ENCODE measurements at places on chromosomes 3 and 15.

DNA sequence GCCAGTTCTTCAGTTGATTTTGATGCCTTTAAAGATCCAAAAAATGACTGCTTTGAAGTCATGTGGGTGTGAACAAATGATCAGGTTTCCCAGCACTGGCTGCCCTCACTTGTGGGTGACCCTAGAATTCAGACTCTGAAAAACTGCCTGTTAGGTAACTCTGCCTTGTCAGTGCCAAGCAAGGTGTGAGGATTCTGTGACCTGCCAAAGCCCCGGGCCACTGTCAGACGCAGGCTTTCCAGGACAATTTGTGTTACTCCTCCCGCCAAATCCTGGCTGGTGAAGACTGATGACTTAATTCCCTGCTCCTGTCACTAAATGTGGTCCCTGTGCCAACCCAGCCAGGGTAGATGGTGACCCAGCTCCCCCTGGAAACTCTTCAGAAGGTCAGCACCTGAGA, 99.2 kb upstream of the PSMD6 start:
- DNase-seq, result no peak

- DNase-seq, result no peak
Observed at GRCh38 chr3:64961301-64961700, 273.5 kb upstream of the ADAMTS9 start.

- DNase-seq, result no peak
Observed at GRCh38 chr3:129000742-129001100, 383 bp upstream of the EFCC1 start.

DNA sequence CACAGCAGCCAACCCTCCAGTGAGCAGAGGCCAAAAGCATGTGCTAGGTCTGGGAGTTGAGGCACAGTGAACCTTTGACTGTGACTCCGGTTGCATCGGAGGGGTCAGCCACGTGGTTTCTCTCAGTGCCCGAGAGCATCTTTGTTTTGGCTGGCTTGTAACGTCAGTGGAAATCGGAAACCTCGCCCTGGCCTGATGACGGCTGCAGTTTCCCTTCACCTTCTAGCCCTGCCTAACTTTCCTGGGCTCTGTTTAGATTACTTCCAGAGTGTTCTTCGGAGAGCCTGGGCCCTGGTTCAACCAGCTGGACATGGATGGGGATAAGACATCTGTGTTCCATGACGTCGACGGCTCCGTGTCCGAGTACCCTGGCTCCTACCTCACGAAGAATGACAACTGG, 56.6 kb downstream of the MESD start:
- no peak for DNase-seq

- no peak for DNase-seq
Observed at GRCh38 chr3:20264900-20265567, 79.0 kb upstream of the SGO1 start.

- DNase-seq, result no peak
Observed at GRCh38 chr3:180332608-180333007, 269.4 kb upstream of the TTC14 start.

DNA sequence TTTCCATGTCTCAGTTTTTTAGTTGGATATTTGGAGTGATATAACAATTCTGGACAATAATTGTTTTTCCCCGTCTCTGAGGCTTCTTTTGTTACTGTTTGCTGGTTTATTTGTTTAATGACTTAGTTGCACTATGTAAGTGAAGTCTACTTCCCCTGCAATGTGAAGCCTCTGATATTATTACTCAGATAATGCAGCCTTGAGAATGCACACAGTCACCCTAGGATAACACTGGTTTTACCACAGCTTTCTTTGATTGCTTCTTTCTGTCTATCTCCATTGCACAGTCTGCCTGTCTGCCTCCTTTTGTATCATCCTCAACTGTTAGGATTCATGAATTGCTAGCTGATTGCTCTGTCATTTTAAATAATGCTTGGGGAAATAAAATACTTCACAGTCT, 208.7 kb upstream of the ROBO1 start:
- DNase-seq, result peak; percentile 25

DNA sequence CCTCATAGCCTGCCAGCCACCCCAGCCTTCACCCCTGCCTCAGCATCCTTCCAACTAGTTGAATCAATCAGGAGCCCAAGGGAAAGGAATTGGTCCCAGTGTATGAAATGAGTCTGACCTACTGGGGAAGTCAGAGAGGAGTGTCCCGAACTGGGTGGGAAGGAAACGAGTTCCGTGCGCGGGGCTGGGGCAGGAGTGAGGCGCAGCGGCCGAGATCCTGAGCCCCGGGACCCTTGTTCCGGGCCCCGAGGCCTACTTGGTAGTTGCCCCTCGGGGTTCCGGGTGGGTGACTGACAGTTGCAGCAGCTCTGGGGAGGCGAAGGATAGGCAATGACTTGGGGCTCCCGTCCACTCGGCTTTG, 1.1 kb upstream of the PLCL2 start:
- no peak for DNase-seq

- DNase-seq, result peak; percentile 57
Observed at GRCh38 chr15:101121511-101122090, 130.2 kb downstream of the CHSY1 start.

GRCh38 chr3:179072100-179072438, 460 bp upstream of the ZMAT3 start:
- no peak for DNase-seq

DNA sequence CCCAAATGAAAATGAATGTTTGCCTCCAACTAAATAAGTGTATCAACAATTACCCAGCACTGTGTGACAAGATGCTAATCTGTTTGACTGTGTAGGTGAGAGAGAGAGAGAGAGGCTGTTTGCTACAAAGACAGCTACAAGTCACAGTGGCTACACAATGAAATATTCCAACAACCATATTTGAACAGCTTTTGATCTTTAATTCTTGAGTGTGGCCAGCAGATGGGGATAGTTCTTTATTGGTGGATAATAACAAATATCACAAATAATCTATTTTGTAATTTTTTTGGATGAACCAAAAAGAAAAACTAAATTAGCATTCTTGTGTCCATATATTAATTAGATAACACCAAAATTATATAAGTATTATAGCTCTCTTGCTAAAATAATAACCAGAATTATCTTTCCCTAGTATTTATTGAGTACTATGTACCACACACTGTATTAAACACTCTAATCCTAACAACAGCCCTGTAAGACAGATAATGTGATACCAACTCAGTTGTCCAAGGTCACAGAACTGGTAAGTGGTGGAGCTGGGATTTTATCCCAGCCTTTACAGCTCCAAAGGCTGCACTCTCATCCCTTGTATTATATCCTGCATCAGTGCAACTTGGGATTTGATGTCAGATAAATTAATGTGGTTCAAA, 61.9 kb upstream of the C3orf80 start:
- peak; percentile 50 for DNase-seq

DNA sequence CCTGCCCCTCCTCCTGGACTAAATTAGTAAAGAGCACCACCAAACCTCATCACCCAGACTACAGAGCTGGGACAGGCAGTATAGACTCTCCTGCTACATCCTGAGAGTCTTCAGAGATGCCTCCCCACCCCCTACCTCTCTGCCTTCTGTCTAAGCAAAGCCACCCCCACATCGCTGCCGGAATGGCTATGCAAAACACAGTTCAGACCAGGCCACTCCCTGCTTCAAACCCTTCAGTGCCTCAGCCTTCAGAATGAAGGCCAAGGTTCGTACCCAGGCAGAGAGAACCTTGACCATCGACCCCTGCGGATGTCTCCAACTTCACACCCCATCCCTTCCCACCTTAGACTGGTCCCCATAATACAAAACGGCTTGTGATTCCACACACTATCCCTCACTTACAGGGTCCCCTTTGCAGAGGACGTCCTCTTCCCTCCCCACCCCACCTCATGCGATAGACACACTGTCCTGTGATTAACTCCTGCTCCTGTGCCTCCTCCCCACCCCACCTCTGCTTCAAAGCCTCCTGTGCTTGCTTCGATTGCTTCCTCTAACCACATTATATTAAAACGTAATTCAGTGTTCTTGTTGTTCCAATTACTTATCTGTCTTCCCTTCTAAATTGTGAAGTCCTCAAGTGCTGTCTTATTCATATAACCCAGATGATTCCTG, 175.3 kb downstream of the UACA start:
- no peak for DNase-seq

GRCh38 chr3:32117320-32117719, 10.9 kb downstream of the GPD1L start:
- no peak for DNase-seq

DNA sequence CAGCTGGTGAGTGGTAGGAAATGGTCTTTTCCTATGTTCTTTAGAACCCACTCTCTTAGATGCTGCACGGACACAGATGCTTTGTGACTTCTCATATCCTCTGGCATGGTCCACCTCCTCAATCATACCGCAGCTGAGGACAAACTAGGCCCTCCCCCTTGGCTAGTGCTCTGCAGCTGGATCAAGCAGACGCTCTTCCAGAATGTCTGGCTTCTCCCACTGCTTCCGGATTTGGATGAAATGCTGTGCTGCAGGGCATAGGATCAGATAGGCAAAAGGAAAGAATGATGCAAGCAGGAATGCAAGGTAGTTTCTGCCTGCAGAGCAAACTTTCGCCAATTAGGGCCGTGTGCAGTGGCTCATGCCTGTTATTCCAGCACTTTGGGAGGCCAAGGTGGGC, 75.7 kb upstream of the SLC4A7 start:
- DNase-seq, result no peak

GRCh38 chr15:99361545-99362185, 110.4 kb downstream of the LRRC28 start:
- peak; percentile 12 for DNase-seq

- no peak for DNase-seq
Observed at GRCh38 chr3:121654493-121655385, 6.0 kb downstream of the HCLS1 start.

DNA sequence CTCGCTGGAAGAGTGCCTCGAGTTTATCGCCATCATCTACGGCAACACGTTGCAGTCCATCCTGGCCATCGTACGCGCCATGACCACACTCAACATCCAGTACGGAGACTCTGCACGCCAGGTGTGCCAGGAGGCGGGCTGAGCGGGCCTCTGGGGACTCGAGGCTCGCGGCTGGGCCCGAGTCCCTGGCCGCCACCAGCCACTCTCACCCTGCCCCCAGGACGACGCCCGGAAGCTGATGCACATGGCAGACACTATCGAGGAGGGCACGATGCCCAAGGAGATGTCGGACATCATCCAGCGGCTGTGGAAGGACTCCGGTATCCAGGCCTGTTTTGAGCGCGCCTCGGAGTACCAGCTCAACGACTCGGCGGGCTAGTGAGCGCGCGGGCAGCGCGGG, 1.9 kb downstream of the GNAT1 start:
- no peak for DNase-seq

DNA sequence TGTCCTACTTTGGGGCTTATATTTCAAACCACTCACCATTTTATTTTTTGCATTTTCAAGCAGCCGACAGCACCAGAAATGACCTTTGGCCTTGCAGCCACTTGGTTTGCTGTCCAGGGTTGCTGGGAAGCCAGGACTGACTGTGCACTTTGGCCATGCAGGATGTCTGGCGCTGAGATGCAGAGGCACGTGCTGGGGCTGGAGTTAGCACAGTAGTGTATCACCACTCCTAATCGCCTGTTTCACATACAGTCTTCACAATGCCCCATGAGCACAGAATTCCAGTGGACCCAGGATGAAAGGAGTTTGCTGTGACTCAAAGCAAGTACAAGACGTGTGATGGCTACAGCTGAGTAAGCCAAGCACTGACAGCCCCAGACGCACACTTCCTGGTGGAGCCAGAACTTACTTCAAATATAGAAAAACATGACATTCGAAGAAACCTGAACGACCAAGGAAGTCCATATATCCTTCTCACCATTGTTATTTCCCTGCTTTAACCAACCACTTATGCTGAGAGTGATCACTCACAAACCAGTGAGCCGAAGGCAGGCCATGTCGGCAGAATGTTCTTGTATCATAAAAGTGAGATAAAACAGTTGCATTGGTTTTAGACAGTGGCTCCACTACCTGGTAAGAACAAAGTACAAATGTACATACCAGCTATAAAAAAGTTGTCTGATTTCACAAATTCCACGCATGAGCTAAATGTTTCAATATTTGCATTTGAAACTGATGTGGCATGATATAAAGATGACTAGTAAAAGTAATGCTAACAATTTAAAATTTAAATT, 16.0 kb downstream of the OCA2 start:
- DNase-seq, result no peak

DNA sequence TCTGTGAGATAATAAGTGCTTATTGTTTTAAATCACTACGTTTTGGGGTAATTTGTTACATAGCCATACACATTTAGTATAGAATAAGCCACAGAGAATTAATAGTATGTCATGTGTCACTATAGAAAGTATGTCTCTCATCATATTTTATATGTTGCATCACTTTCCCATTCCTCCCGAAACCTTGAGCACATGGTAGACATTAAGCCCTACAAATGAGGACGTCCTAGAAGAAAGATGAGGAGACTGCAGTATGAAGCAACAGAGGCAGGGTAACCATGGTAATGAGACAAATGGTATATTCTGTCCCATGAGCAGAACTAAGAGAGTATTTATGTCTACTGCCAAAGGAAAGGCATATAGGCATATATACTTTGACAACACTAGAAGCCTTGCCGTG, 720.2 kb downstream of the ROBO1 start:
- no peak for DNase-seq

GRCh38 chr3:29312960-29313452, 32.1 kb downstream of the RBMS3 start:
- no peak for DNase-seq

- DNase-seq, result no peak
Observed at GRCh38 chr3:188557235-188557634, 403.3 kb downstream of the LPP start.

DNA sequence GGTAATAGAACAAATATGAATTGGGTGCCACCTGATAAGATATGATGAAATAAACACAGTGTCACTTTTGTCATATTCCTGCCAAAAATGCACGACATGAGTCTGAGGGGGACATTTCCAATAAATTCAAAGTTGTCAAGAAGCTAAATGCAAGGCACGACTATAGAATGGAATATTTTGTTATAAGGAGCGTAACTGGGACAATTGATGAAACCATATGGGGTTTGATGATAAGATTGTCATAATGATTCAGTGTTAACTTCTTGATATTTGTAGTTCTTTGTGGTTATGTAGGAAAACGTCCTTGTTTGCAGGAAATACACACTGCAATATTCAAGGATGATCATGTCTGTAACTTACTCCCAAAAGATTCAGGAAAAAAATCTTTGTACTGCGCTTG, 163.3 kb downstream of the MEX3B start:
- peak; percentile 22 for DNase-seq

GRCh38 chr15:94445566-94446160, 214.3 kb downstream of the MCTP2 start:
- no peak for DNase-seq
